ENCODE measurements at places on chromosomes 7 and 10.
A peak's percentile ranks its signal among the peaks of the same experiment; 100 is the strongest.

DNA sequence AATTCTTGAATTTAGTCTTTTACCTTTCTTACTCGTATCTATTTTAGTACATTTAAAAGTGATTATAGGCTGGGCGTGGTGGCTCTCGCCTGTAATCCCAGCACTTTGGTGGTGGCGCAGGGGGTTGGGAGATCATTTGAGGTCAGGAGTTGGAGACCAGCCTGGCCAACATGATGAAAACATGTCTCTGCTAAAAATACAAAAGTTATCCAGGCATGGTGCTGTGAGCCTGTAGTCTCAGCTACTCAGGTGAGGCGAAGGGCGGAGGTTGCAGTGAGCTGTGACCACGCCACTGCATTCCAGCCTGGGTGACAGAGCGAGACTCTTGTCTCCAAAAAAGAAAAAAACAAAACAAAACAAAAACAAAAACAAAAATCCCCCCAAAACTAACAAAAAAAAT, 12.2 kb downstream of the PRKCQ start:
- DNase-seq, result no peak

DNA sequence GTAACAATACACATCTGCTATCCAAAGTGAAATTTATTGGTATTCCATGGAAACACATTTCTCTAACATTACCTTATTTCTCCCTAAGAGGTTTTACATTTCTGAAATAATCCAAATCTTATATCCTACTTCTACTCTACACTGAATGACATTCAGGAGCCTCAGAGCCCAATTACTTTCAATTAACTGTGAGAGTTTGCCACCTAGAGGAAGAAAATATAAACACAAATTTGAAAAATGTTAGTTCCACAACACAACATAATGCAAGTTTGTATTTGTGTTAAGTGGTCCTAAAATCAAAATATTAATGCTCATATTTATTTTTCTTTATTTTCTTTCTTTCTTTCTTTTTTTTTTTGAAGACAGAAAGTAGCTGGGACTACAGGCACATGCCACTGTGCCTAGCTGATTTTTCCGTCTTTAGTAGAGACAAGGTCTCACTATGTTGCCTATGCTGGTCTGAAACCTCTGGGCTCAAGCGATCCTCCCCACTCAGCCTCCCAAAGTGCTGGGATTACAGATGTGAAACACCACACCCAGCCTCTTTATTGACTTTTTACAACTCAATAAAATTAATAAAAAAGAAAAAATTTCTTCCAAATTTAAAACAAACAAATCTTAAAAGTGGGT, 46.0 kb downstream of the ATAD1 start:
- peak; percentile 28 for DNase-seq

GRCh38 chr7:87447116-87447635, 28.3 kb downstream of the ABCB4 start:
- no peak for DNase-seq

GRCh38 chr7:137354396-137354795, 10.9 kb upstream of the PTN start:
- no peak for DNase-seq

DNA sequence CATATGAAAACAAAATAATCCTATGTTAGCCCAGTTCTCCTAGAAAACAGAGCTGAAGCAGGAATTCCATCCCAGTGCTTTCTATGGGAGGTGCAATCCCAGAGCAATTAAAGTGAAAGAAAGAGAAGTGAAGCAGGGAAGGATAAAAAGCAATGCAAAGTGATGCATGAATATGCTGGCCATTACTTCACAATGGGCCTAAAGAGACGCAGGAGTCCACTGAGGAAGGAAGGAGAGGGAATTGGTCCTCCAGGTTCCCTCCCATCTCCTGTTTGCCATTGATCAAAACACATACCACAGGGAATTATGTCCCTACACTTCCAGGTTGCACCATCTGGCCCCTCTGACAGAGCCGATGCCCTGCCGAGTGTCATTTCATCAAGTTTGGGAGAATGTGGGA, 392.2 kb upstream of the NFE2L3 start:
- no peak for DNase-seq

DNA sequence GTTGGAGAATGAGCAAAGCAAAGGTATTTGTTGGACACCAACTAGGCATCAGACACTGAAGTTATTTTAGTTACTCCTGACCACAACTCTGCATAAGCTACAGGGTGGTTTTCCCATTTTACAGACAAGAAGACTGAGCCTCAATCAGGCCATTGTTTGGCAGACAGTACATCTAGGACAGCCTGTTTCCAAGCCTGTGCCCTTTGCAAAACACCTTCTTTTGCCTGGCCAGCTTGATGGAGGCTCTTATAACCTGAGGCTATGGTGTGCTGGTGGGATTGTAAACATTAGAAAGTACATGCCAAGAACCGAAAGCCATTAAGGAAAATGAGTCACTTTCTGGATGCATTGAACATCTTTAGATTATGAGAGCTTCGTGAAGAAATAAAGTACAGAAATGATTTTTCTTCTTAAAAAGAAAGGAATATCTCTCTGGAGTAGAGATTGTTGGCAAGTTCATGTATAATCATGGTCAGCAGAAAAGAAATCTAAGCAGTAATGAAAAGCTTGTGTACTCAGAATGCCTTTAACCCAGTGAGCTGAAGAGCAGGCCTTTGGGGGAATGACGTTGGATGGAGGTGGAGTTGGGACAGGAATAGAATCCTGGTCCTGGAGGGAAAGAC, 140.6 kb downstream of the KIAA1217 start:
- DNase-seq, result no peak

Data from Jurkat, Clone E6-1 (cell line).